GF-D8 (cell line): ENCODE measurements at places on chromosomes 3 and 15.

GRCh38 chr3:169342652-169343505 lies 320.6 kb downstream of the MECOM start:
- no peak for DNase-seq

GRCh38 chr15:74504836-74505235 lies 36.2 kb upstream of the ARID3B start:
- no peak for DNase-seq

GRCh38 chr3:141686466-141687291 lies 51.4 kb upstream of the RNF7 start:
- no peak for DNase-seq

- DNase-seq, result no peak
These were observed 18.6 kb downstream of the MAGEF1 start for GRCh38 chr3:184693011-184693975.
